ENCODE measurements at places on chromosomes 13 and 19. TPM values are rescaled to one million over a fixed set of nuclear protein-coding genes. Genes with fewer than 3 reads are reported as not detected.

- no peak for DNase-seq
Measured at GRCh38 chr13:76329004-76329403, 557.2 kb downstream of the KCTD12 start.

DNA sequence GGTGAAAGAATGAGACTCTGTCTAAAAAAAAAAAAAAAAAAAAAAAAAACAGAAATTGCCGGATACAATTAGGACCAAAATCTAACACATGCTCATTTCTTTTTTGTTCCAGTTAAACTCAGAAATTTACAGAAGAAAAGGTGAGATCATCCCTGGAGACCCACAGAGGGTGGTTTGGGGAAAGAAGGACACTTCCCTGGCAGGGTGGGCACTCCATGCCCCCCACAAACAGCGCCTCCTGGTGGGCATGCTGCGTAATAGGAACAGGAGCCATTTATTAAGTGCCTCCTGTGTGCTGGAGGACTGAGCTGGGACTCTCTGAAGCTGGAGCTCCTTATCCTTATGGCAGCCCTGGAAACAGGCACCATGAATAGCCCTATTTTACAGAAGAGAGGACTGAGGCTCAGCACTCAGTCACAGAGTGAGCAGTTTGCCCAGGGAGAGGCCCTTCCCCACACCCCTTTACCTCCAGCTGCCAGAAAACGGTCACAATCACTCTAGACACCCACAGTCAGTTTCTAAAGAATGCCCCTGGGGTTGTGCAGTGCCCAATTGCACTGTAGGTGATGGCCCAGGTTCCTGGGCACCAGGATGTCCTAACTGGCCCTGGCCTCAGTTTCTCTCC, 10.1 kb downstream of the C19orf38 start:
- peak; percentile 69 for DNase-seq

DNA sequence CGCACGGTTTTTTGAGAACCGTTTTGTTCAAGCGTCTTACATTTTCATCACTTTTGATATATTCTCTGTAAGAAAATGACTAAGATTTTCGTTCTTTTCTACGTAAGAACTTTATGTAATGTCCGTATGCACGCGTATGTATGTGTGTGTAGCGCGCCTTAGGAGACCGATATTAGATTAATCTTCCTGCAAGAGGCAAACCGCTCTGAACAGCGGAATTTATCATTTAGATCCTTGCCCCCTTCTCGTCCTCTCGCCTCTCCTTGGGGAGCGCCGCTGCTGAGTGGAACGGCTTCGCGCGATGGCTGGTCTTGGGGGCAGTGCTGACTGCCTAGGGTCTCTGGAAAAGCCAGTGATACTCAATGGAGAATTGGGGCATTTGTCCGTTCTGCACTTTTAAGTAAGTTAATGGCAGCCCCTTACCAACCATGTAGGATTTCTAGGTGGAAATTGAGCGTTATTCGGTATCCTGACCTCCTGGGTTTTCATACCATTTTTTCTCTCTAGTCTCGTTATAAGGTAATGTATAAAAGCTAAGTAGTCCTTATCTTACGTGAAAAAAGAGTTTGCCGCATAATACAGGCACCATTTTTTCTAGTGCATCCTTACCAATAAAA, 4.7 kb downstream of the MAB21L1 start:
- peak; percentile 60 for DNase-seq

DNA sequence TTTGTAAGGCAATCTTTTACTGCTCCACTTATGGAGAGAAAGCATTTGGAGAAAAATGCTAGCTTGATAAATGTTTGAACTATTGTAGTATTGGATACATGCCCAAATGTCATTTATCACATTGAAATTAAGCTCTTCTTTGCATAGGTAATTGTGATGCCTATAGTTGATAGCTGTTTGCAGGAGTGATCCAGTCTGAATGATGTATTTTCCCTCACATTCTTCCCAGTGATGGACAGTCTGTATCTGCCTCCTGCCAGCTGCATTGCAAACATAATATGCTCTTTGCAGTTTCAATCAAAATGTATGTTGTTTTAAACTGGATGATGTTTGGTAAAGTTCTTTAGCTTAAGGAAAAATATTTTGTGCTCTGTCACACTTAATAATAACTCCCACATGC, 89.8 kb downstream of the EDNRB start:
- DNase-seq, result no peak

GRCh38 chr19:16899566-16900075, 10.8 kb downstream of the F2RL3 start:
- DNase-seq, result peak; percentile 87

GRCh38 chr13:100149389-100149788, 60.5 kb downstream of the PCCA start:
- DNase-seq, result no peak

DNA sequence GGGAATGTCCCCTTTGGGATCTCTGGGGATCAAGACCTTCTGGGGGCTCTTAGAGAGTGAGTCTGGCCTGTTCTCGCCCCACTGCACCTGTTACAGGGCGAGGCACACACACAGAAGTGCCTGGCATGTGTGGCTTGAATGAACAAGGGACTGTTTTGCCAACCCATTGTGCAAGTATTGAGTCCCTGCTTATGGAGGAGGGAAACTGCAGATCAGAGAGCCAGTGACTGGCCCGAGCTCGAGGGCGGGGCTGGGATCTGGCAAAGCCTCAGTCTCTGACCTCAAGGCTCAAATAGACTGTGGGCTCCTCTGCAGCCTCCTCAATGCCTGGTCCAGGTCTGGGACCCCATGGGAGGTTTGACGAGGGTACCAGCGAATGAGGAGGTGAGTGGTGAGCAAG, 5.5 kb downstream of the RAVER1 start:
- DNase-seq, result no peak

DNA sequence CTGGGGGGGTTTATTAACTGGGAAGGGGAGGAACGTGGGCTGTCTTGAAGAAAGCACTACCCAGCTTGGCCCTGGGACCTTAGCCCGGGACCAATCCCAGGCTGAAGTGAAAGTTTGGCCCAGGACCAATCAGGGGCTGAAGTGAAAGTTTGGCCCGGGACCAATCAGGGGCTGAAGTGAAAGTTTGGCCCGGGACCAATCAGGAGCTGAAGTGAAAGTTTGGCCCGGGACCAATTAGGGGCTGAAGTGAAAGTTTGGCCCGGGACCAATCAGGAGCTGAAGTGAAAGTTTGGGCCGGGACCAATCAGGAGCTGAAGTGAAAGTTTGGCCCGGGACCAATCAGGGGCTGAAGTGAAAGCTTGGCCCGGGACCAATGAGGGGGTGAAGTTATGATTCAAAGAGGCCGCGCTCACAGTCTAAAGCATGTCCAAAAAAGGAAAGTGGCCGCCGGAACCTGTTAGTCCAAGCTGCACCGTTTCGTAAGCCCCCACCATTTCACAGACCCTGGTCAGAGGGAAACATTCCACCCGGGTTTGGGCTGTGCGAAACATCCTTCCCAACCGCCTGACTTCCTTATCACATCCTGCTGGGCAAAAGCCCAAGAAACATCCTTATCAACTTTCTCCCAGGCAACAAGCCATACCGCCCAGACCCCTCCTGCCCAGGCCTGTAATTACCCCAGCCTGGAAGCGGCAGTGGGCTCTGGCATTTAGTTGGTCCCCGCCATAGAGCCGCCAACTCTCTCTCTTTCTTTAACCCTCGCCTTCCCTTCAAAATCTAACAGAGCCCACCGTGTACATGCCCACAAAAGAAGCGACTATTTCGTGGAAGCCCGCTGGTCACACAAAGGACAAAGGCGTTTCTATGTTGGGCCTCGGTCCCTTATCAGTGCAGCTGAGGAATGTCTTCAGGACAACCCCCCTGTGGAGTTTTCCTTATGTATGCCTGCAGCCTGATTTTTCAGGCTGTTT, 1.1 kb downstream of the ZNF850 start:
- DNase-seq, result peak; percentile 84

DNA sequence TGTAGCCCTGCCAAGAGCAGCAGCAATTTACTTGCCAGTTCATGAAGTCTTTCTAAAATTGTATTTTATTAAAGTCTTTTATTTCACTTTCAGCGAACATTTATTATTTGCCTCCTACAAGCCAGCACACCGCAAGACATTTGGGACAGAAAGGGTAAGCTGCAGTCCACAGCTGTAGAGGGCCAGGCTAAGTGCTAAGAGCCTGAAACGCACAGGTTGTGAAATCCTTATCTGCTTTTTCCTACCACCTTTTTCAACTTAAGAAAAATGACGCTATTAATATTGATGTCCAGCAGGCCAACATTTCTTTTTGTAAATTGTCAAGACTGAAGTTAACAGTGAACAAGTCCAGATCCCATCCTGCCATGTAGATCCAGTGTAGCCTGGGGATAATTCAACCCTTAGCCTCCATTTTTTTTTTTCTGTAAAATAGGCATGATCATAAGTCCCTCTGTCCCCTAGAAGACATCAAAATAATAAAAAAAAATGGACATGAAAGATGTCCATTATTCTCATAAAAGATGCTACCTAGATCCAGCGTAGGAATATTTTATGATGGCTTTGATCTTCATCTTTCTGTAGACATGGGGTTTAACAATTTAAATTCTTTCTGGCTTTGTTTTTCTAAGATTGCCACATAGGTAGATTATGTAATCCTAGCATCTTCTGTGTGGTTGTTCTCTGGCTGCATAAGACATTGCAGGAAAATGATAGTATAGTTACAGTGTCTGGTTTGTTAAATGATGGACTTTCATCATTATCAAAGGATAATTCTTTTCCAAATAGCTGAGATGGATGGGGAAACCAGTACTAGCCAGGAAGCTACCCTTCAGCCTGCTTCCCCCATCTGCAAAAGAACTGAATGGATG, 128.4 kb downstream of the SHISA2 start:
- no peak for DNase-seq

GRCh38 chr19:50910722-50911121, 473 bp downstream of the KLK4 start:
- no peak for DNase-seq

DNA sequence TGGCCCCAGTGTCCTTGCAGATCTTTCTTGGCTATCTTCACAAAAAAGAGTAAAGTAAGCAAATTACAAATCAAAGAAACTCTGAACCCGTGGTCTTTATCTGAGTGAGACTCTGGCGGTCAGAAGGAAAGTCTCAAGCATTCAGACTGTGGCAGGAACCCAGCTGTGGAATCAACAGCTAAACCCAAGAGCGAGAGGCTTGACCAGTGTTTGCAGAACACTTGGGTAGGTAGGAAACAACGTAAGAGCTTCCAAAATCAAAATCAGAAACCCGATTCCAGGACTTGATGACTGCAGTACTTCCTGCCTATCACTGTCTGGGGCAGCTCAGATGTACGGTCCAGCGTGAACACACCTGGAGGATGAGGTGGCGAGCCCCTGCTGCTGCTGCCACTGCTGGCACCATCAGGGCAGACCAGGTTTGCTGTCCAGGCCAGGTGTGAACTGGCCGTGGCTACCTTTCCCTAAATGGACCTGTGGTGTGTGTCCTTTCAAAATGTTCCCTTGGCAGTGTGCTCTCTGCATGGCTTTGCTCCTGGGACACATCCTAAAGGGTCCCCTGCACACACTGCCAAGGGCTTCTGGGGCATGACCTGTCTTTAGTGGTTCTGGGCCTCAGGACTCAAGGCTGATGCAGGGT, 9.5 kb downstream of the TUBA3C start:
- no peak for DNase-seq

DNA sequence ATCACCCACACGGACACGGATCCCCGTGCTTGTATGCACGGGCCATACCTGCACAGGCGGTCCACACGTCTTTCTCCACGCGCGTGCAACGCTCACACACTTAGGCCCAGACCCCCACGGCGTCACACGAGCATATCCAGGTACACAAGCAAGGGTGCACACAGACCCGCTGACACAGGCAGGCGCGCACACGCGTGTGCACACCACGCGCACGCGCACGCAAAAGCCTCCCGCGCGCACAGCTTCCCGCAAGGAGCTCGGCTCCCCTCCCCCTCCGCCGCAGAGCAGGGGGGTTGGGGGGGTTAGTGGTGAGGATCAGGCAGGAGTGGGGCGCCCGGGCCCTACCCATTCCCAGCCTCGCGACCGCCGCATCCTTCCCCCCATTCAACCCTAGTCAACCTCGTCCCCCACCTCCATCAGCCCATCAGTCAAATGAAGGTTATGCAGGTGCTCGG, 407 bp downstream of the RAB3A start:
- no peak for DNase-seq

DNA sequence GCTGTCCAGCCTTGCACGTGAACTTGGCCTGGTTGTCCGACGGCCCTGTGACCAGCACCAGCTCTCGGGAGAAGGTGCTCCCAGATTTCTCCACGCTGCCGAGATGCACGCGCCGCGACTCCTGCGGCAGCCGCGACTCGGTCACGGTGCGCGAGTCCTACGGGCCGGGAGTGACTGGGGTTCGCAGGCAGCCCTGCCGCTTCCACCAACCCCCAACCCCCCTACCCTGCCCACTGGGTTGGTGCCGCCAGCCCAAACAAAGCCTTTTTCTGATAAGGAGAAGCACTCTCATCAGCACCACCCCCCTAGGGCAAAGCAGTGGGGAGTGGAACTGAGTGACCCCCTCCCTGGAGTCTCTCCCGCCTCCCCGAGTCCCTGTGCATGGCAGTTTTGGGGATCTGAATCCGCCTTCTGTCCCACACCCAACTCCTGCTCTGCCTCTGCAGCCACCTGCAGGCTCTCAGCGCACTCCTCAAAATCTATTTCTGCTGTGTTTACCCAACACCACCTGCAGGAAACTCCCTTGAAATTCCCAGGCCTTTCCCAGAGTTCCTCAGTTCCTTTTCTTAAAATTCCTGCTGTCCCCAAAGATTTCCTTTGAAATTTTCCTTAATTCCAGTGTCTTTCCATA, 6.2 kb downstream of the NPHS1 start:
- DNase-seq, result peak; percentile 73

ZNF682 gene
- 28.5 TPM for total RNA-seq

CEACAM16 gene
- total RNA-seq, result not detected

TMEM150B gene
- total RNA-seq, result 0.29 TPM

CASP14 gene
- not detected for total RNA-seq

S1PR4 gene
- not detected for total RNA-seq

GRIK5 gene
- total RNA-seq, result 45.5 TPM

PDE4C gene
- total RNA-seq, result 1.1 TPM

FFAR3 gene
- total RNA-seq, result not detected

ATP8B3 gene
- total RNA-seq, result 3.4 TPM

TTYH1 gene
- total RNA-seq, result not detected

FKBP8 gene
- total RNA-seq, result 408 TPM

CEBPA gene
- total RNA-seq, result 2.1 TPM
